ENCODE measurements at places on chromosomes 4 and X.

- DNase-seq = no peak
These were observed 5.8 kb downstream of the BEX4 start for GRCh38 chrX:103220511-103221323.

- no peak for DNase-seq
These were observed 32.9 kb upstream of the STX18 start for GRCh38 chr4:4574792-4575191.

GRCh38 chrX:18639280-18639679 is 32.6 kb downstream of the RS1 start:
- DNase-seq = no peak

DNA sequence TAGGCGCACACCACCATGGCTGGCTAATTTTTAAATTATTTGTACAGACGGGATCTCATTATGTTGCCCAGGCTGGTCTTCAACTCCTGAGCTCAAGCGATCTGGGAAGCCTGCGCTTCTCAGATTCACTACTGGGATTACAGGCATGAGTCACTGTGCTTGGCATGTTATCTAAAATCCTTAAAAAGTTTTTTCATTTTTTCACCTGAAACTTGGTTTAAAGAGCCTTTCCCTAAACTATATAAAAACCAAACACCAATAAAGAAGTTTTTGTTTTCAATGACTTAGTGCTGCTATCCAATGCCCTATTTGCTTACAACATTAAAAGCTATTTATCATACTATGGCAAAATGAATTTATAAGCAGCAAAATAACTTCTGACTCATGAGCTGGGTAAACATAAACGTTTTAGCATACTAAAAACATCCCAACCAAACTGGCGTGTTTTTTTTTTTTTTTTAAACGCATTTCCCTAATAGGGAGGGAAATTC is 127.8 kb downstream of the UBE2K start:
- DNase-seq = no peak

DNA sequence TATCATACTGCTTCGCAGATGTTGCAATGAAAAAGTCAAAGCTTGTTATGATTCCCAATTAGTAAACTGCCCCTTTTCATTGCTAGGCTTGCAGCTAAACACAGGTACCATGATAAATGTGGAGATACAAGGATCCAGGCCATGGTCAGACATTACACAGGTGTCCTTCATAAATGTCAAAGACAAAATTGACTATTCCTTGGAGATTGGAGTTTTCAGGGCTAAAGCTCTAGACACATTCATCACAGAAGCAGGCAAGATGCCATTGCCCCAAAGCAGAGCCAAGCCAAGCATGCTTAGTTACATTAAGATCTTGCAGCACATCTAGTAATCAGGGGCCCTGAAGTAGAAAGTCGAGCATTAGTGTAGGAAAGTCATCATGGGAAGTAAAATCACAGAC is 111.3 kb upstream of the INTU start:
- no peak for DNase-seq

DNA sequence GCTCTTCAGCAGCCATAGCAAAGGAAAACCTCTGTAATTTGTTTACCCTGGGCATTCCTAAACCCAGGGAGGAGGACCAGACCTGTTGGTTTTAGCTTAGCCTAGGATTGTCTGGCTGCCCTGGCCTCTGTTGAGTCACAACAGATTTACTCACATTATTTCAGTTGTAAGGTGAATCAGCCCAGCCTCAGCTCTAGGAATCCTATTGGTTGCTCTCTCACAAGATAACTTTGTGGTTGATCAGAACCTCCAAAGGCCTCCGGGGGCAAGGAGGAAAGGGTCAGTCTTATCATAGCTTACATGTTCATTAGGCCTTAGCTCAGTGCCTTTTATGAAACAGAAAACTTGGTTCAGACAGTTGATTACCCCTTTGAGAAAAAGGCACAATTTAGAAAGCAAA is 41.0 kb downstream of the PDK3 start:
- peak; percentile 35 for DNase-seq
